ENCODE measurements at places on chromosomes 12 and 14. TPM values are rescaled to one million over a fixed set of nuclear protein-coding genes. Genes with fewer than 3 reads are reported as not detected.

Gene PAWR
- 7.3 TPM for total RNA-seq

Gene CFAP54
- total RNA-seq: 0.24 TPM

Gene ZFYVE26
- 13.6 TPM for total RNA-seq

Gene TMTC1
- total RNA-seq: 0.24 TPM

Gene AGAP2
- total RNA-seq: 24.4 TPM

Gene ANO4
- not detected for total RNA-seq

Gene CCDC38
- not detected for total RNA-seq

Gene POTEM
- not detected for total RNA-seq

Gene ADGRD1
- total RNA-seq: not detected

Gene ADCY6
- total RNA-seq: 0.53 TPM

Gene CKB
- 7.6 TPM for total RNA-seq

Gene POU6F1
- 8.5 TPM for total RNA-seq

Gene GLTP
- total RNA-seq: 40.0 TPM

Gene ITGB7
- 124 TPM for total RNA-seq

Gene CLEC6A
- total RNA-seq: not detected

Gene KLRF1
- total RNA-seq: not detected

Gene ADCY4
- total RNA-seq: 0.53 TPM

Gene DLK1
- total RNA-seq: 0.63 TPM

Gene SLCO1B1
- not detected for total RNA-seq

Gene CLEC1A
- not detected for total RNA-seq

Gene RASAL1
- 1.1 TPM for total RNA-seq

Gene CD163
- total RNA-seq: 0.81 TPM

Gene RPL10L
- total RNA-seq: not detected

Gene TTC9
- total RNA-seq: 3.2 TPM

Gene TSPAN11
- not detected for total RNA-seq

Gene TAS2R9
- not detected for total RNA-seq

Gene PGAM5
- 128 TPM for total RNA-seq

Gene CD27
- total RNA-seq: 52.3 TPM

Gene DAO
- not detected for total RNA-seq

Gene GPR68
- total RNA-seq: 6.1 TPM

Gene GLS2
- 2.2 TPM for total RNA-seq

Gene TMEM132C
- total RNA-seq: not detected

Gene RBP5
- not detected for total RNA-seq

Gene R3HDM2
- 22.3 TPM for total RNA-seq

Gene C14orf119
- total RNA-seq: 34.6 TPM

Gene CLEC4D
- total RNA-seq: not detected

Gene SLC6A15
- 0.11 TPM for total RNA-seq

Gene KRT77
- total RNA-seq: not detected

Gene GDF11
- 15.5 TPM for total RNA-seq

Gene ERP27
- 0.35 TPM for total RNA-seq

Gene RPGRIP1
- total RNA-seq: 0.08 TPM

Gene OTUB2
- 0.50 TPM for total RNA-seq

Gene SMIM41
- not detected for total RNA-seq

Gene MYH6
- total RNA-seq: not detected

Gene RTL1
- not detected for total RNA-seq

Gene LRIG3
- 1.2 TPM for total RNA-seq

Gene GLT8D2
- not detected for total RNA-seq

Gene OASL
- 6.2 TPM for total RNA-seq

Gene TAS2R31
- total RNA-seq: 1.0 TPM

Gene ZBTB39
- 10.6 TPM for total RNA-seq

Gene GARIN6
- not detected for total RNA-seq

Gene KERA
- not detected for total RNA-seq

Gene FAM181A
- not detected for total RNA-seq

Gene NOS1
- 0.03 TPM for total RNA-seq
